T-helper 17 cell (primary cell): ENCODE measurements at places on chromosomes 3 and 15. TPM values are rescaled to one million over a fixed set of nuclear protein-coding genes. Genes with fewer than 3 reads are reported as not detected.

- H3K27ac ChIP-seq, result peak overlapping the region; percentile 22
- no peak for DNase-seq
- no peak overlapping the region for H3K4me3 ChIP-seq
- H3K27me3 ChIP-seq, result peaks cover 32% of the 10 kb centered on the region
- H3K4me1 ChIP-seq, result peaks cover 10% of the 10 kb centered on the region
These were observed 10.6 kb downstream of the RAB6B start for GRCh38 chr3:133884887-133885711.

- no peak overlapping the region for H3K4me3 ChIP-seq
- H3K36me3 ChIP-seq, result no peaks in the 10 kb centered on the region
- H3K27me3 ChIP-seq, result no peaks in the 10 kb centered on the region
- DNase-seq, result no peak
These were observed 7.5 kb upstream of the GCSAM start for GRCh38 chr3:112140584-112140983.

GRCh38 chr3:37297459-37297858 lies 123.1 kb upstream of the LRRFIP2 start:
- H3K4me3 ChIP-seq, result no peak overlapping the region
- peaks cover 11% of the 10 kb centered on the region for H3K36me3 ChIP-seq
- DNase-seq, result no peak
- no peaks in the 10 kb centered on the region for H3K27me3 ChIP-seq
- peaks cover 10% of the 10 kb centered on the region for H3K4me1 ChIP-seq
- H3K27ac ChIP-seq, result peak overlapping the region; percentile 63

- H3K27ac ChIP-seq, result no peak overlapping the region
- DNase-seq, result no peak
- H3K36me3 ChIP-seq, result no peaks in the 10 kb centered on the region
- H3K4me1 ChIP-seq, result no peaks in the 10 kb centered on the region
These were observed 611.9 kb upstream of the CCDC54 start for GRCh38 chr3:106765342-106765741.

DNA sequence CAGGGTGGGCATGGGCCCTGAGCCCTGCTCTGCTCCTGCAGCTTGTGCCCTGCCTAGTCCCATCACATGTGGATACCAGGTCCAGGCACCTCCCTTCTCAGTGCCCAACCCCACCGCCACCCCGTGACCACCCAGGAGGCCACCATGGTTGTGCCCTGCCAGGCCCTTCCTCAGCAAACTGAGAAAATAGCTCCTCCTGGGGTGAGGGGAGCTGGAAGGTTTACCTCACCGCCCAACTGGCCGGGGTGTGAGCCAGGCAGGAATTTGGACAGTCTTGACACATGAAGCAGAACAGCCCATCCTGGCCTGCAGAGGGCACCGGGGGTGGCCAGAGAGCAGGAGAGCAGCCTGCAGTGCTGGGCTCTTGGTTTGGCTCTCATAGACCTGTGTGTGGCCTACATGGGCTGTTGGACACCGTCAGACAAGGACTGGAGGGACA lies 11.4 kb upstream of the C3orf22 start:
- H3K4me3 ChIP-seq, result no peak overlapping the region
- no peaks in the 10 kb centered on the region for H3K4me1 ChIP-seq
- DNase-seq, result no peak
- peaks cover 67% of the 10 kb centered on the region for H3K27me3 ChIP-seq
- H3K27ac ChIP-seq, result no peak overlapping the region

GRCh38 chr3:17386432-17386831 lies 356.0 kb downstream of the TBC1D5 start:
- H3K36me3 ChIP-seq, result peaks cover 16% of the 10 kb centered on the region
- H3K4me3 ChIP-seq, result no peak overlapping the region
- no peak overlapping the region for H3K27ac ChIP-seq
- H3K4me1 ChIP-seq, result peaks cover 3% of the 10 kb centered on the region

DNA sequence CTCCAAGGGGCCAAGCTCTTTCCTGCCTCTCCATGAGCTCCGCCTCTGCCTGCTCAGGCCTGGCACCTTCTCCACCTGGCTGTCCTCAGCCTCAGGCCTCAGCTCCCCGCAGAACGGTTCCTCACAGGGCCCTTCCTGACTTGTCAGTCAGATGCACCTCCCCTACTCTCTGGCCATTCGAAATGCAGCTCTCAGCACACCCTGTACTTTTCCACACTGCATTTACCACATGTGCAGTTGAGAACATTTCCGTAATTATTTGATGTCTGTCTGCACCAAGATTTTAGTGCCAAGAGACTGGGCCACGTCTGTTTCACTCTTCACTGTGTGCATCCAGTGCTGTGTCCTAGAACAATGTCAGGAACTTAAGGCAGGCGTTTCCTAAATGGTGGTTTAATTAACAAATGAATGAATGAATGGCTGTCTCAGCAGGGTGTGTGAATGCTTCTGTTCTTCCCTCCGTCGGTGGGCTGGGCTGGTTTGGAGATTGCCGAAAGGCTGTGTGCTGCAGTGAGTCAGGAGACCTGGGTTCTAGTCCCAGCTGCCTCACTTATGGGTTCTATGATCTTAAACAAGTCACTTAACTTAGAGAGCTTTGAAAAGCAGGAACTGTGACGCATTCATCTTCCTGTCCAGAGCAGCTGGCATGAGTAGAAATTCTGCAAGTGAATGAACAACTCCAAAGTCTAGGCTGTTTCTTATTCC lies 5.4 kb downstream of the MUC4 start:
- peaks cover 48% of the 10 kb centered on the region for H3K4me1 ChIP-seq
- peaks cover 3% of the 10 kb centered on the region for H3K36me3 ChIP-seq
- no peak for DNase-seq
- no peak overlapping the region for H3K27ac ChIP-seq
- H3K27me3 ChIP-seq, result peaks cover 15% of the 10 kb centered on the region

GRCh38 chr3:72746430-72747411 lies 101.5 kb downstream of the SHQ1 start:
- H3K36me3 ChIP-seq, result peaks cover 3% of the 10 kb centered on the region
- no peaks in the 10 kb centered on the region for H3K27me3 ChIP-seq
- no peak for DNase-seq

- peaks cover 8% of the 10 kb centered on the region for H3K36me3 ChIP-seq
- peak overlapping the region; percentile 82 for H3K4me3 ChIP-seq
- peak; percentile 60 for DNase-seq
- peaks cover 30% of the 10 kb centered on the region for H3K27me3 ChIP-seq
- peak overlapping the region; percentile 90 for H3K27ac ChIP-seq
These were observed 4.3 kb upstream of the LSMEM2 start for GRCh38 chr3:50274371-50275104.

DNA sequence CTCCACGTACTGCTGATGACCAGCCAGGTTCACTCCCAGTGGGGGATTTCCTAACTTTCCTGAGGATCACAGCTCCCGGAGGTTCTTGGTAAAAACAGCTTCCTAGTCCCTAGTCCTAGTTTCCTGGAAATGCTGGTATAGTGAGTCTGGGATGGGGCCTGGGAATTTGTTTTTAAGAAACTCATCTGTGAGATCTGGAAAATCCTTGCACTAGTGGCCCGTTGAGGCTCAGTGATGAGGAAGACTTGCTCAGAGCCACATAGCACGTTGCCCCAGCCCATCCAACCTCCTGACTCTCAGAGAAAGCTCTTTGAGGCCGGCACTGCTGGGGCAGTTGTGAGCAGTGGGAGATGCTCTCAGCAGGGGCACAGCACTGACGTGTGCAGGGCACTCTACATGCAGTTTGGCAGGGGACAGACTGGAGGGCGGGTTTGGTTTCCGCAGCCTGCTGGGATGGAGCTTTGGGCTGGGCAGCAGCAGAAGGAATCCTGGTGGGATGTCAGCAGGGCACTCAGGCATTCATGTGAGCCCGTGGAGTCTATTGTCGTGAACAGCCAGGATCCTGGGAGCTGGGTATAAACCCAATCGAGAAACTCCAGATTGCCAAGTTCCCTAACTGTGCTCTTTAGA lies 31.6 kb downstream of the SAXO2 start:
- H3K36me3 ChIP-seq, result no peaks in the 10 kb centered on the region
- no peaks in the 10 kb centered on the region for H3K27me3 ChIP-seq
- H3K4me3 ChIP-seq, result no peak overlapping the region
- H3K27ac ChIP-seq, result no peak overlapping the region

GRCh38 chr15:67025719-67026609 lies 39.4 kb upstream of the SMAD3 start:
- H3K27me3 ChIP-seq, result peaks cover 5% of the 10 kb centered on the region

DNA sequence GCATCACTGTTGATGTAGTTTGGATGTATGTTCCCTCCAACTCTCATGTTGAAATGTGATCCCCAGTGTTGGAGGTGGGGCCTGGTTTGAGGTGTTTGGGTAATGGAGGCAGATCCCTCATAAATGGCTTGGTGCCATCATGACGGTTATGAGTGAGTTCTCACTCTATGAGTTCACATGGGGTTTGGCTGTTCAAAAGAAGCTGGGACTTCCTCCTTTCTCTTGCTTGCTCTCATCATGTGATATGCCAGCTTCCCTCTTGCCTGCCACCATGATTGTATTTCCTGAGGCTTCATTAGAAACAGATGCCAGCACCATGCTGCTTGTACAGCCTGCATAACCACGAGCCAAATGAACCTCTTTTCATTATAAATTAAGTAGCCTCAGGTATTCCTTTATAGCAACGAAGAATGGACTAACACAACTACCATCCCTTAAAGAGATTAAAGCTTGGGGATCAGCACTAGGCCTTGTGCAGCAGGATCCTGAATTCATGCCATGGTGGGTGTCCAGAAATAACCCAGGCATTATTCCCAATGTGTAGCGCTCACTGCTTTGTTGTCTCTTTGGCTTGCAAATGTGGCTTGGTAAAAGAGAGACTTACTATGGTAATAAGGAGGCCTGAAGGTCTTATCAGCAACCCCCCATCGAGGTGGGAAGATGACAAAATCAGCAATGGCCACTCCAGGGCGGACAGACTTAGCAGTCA lies 41.9 kb downstream of the NDUFB4 start:
- H3K27me3 ChIP-seq, result no peaks in the 10 kb centered on the region
- DNase-seq, result no peak
- peaks cover 8% of the 10 kb centered on the region for H3K4me1 ChIP-seq
- H3K4me3 ChIP-seq, result no peak overlapping the region

Gene SLC2A2
- not detected for total RNA-seq

Gene RTP3
- total RNA-seq, result not detected
